Upper lobe of left lung (tissue), 6 donors: ENCODE measurements at places on chromosomes 6 and 20. TPM values are rescaled to one million over a fixed set of nuclear protein-coding genes. Genes with fewer than 3 reads are reported as not detected.

GRCh38 chr6:148570456-148570855, 176.4 kb upstream of the UST start:
- no peaks in the 10 kb centered on the region for H3K27me3 ChIP-seq
- no peak overlapping the region for H3K27ac ChIP-seq
- no peak overlapping the region for H3K4me3 ChIP-seq
- no peaks in the 10 kb centered on the region for H3K4me1 ChIP-seq

DNA sequence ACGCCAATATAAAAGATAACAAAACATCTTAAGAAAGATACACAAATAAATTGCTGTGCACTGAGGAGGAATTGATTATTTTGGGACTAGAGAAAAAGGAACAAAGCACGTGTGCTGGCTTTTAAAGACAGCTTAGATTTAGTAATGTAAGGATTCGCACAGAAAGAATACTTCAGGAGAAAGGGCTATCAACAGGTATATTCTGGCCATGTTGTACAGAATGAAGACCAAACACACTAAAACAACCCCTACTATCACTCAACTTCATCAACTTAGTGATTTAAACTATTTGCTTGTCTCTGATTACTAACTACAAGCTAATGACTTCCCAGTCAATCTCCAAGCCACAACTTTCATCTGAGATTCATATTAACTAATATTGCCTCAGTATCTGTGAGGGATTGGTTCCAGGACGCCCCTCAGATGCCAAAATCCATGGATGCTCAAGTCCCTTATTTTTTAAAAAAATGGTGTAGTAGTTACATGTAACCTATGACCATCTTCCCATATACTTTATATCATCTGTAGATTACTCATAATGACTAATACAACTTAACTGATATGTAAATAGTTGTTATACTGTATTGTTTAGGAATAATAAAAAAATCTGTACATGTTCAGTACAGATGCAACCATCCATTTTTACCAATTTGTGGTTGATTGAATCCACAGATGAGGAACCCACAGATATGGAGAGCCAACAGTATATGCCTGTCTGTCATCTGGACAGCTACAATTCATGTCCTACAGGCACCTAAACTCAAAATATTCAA, 4.5 kb downstream of the DEK start:
- DNase-seq: no peak
- H3K4me1 ChIP-seq: peaks cover 33% of the 10 kb centered on the region
- H3K36me3 ChIP-seq: peaks cover 15% of the 10 kb centered on the region
- H3K27me3 ChIP-seq: no peaks in the 10 kb centered on the region

DNA sequence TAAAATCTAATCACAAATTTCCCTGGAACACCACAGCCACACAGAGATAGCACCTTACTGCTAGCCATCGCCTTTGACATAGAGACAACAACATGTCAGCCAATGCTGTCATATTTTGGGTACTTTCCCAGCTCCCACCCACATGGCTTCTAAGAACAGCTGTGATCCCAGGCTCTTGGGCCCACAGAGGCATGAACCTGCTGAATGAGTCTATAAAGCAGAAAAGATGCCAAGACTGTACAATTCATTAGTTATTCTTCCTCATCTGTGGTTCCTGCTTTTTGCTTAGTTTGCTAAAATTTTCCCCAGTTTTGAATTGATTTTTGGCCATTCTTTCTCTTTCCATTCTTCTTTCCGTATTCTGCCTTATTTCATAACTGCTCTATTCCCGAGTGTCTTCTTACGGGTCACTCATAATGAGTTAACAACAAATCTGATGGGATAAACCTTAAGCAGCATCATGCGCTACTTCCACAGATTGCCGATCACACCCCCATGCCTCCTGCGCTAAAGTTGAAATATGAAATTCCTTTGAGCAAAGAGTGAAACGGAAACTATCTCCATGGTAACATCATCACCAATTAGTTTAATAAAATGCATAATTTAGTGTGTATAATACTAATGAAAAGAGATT, 327.3 kb upstream of the HSF2 start:
- H3K4me3 ChIP-seq: no peak overlapping the region
- no peak for DNase-seq
- no peaks in the 10 kb centered on the region for H3K27me3 ChIP-seq
- H3K4me1 ChIP-seq: no peaks in the 10 kb centered on the region
- H3K36me3 ChIP-seq: no peaks in the 10 kb centered on the region
- no peak overlapping the region for H3K27ac ChIP-seq

GRCh38 chr6:11089695-11090094, 3.9 kb upstream of the SMIM13 start:
- no peaks in the 10 kb centered on the region for H3K36me3 ChIP-seq
- no peak for DNase-seq
- peaks cover 7% of the 10 kb centered on the region for H3K4me1 ChIP-seq
- H3K27ac ChIP-seq: no peak overlapping the region
- H3K4me3 ChIP-seq: no peak overlapping the region
- no peaks in the 10 kb centered on the region for H3K27me3 ChIP-seq

DNA sequence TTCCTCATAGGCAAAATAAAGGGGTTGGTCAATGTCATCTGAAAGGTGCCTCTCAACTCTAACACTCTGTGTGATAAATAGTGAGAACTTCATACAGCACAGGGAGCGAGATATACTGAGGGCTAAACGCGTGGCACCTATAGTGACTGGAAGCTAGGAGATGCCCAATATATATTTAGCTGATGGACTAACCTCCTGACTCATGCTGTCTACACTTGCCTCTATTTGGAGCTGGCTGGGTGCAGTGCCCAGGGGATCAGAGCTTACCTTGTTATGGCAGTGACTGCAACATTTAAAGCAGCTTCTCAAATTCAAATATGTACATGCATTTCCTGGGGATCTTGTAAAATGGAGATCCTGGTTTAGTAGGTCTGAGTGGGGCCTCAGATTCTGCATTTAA, 111.6 kb upstream of the PLN start:
- no peaks in the 10 kb centered on the region for H3K4me1 ChIP-seq
- no peak overlapping the region for H3K4me3 ChIP-seq
- no peak overlapping the region for H3K27ac ChIP-seq

DNA sequence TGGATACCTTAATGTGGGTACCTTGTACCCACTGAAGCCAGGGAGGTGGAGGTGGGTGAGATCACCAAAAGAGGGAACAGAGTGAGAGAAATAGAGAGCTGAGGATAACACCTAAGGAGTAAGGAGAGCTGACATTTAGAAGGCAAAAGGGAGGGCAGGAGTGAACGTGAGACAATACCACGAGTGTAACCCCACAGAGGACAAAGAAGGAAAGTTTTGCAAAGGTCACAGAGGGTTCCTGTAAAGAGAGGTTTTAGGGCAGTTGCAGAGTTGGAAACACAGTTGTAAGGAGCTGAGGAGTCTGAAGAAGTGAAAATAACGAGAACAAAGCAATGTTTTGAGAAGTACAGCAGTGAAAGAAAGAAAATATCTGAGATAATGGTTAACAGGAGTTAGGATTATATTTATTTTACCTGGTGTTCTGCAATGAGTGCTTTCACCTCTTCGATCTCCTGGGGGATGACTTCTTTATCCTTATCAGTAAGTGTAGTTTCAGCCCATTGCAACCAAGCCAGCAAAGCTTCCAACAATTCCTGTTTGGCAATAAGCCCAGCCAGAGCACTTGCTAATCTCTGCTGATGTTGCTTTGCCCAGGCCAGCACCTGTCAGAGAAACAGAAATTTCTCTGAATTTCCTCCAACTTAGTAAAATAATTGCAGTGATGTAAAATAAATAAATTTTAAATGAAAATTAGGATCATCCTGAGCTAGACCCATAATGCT, 166.8 kb downstream of the DST start:
- H3K36me3 ChIP-seq: peaks cover 85% of the 10 kb centered on the region
- H3K27me3 ChIP-seq: no peaks in the 10 kb centered on the region
- H3K27ac ChIP-seq: no peak overlapping the region
- no peak overlapping the region for H3K4me3 ChIP-seq

Gene ERVFRD-1
- 1.3 TPM for total RNA-seq

Gene SLC22A23
- 52.9 TPM for total RNA-seq

DNA sequence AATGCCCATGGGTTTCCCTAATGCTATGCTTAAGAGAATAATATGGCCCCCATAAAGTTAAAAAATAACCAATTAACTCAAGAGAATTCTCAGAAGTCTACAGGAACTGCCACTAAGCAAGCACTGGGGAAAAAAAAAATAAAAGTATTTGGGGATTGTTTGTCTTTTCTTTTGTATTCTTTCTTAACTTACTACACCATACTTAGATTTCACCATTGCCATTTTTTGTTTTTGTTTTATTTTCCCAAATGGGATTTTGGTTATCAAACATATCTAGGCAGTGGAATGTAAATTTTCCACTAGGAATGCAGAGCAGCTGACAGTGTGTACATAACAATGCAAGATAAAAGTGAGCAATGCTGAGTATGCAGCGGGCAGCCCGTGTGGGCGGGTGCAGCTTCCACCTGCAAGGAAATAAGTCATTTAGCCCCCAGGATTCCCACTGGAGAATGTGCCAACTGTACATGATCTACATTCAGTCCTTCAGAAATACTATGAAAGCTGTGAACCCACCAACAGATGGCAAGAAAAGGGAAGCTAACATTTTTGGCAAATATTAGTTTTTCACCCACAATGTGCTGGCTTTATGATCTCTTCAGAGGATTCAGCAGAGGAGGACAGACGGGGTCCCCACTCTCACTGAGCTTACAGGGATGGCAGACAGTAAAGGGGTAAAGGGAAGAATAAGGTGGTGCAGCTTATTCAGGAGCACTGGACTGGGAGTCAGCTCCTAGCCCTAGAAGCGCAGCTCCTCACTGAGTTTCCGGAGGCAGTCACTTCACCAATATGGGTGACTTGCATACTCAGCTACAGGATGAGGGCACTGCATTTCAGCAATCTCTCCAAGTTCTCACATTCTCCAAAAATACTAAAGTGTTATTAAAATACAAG, 44.4 kb downstream of the DCDC2 start:
- no peaks in the 10 kb centered on the region for H3K4me1 ChIP-seq
- no peak overlapping the region for H3K4me3 ChIP-seq
- H3K27me3 ChIP-seq: no peaks in the 10 kb centered on the region
- no peaks in the 10 kb centered on the region for H3K36me3 ChIP-seq
- peak; percentile 22 for DNase-seq

DNA sequence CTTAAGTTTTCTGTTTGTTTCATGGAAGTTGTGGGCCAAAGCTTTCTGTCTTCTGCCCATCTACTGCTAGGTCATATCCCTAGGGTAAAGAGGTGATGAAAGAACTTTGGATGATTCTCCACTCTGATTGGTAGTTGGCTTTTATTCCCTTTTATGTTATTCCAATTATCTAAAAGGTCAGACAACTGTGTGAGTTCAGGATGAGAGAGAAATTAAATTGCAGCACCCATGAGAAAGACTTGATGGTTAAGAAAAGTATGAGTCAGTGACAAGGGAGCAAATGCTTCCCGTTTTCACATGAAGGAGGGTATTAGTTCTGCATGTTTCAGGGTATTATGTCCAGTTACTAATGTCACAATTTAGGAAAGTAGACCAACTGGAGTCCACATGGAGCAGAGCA, 136.3 kb downstream of the CD109 start:
- H3K4me1 ChIP-seq: no peaks in the 10 kb centered on the region
- DNase-seq: no peak
- no peaks in the 10 kb centered on the region for H3K36me3 ChIP-seq
- no peak overlapping the region for H3K4me3 ChIP-seq
- H3K27ac ChIP-seq: no peak overlapping the region

GRCh38 chr6:37952027-37952426, 132.5 kb downstream of the ZFAND3 start:
- DNase-seq: no peak
- no peak overlapping the region for H3K27ac ChIP-seq
- no peaks in the 10 kb centered on the region for H3K27me3 ChIP-seq
- H3K36me3 ChIP-seq: no peaks in the 10 kb centered on the region
- H3K4me1 ChIP-seq: peaks cover 8% of the 10 kb centered on the region

- no peak for DNase-seq
- H3K4me1 ChIP-seq: peaks cover 22% of the 10 kb centered on the region
- peaks cover 27% of the 10 kb centered on the region for H3K36me3 ChIP-seq
- no peak overlapping the region for H3K4me3 ChIP-seq
- no peaks in the 10 kb centered on the region for H3K27me3 ChIP-seq
Measured at GRCh38 chr6:132818404-132819359, 4.3 kb downstream of the RPS12 start.

- H3K27me3 ChIP-seq: no peaks in the 10 kb centered on the region
- H3K36me3 ChIP-seq: no peaks in the 10 kb centered on the region
- H3K4me3 ChIP-seq: no peak overlapping the region
- no peak for DNase-seq
Measured at GRCh38 chr20:51452091-51452613, 90.4 kb downstream of the NFATC2 start.

- no peaks in the 10 kb centered on the region for H3K4me1 ChIP-seq
- DNase-seq: no peak
Measured at GRCh38 chr6:159427771-159428170, 258.6 kb downstream of the FNDC1 start.

DNA sequence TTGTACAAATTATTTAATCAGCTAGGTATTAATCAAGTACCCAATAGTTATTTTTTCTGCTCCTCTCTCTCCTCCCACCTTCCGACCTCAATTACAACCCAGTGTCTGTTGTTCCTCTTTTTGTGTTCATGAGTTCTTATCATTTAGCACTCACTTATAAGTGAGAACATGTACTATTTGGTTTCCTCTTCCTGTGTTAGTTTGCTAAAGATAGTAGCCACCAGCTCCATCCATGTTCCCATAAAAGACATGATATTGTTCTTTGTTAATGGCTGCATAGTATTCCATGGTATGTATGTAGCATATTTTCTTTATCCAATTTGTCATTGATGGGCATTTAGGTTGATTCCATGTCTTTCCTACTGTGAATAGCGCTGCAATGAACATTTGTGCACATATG, 652.8 kb upstream of the CITED2 start:
- H3K27ac ChIP-seq: no peak overlapping the region
- H3K4me1 ChIP-seq: no peaks in the 10 kb centered on the region
- no peak overlapping the region for H3K4me3 ChIP-seq
- no peaks in the 10 kb centered on the region for H3K27me3 ChIP-seq
- no peak for DNase-seq

- H3K36me3 ChIP-seq: no peaks in the 10 kb centered on the region
- H3K4me3 ChIP-seq: peak overlapping the region; percentile 21
- H3K4me1 ChIP-seq: no peaks in the 10 kb centered on the region
- no peak overlapping the region for H3K27ac ChIP-seq
- DNase-seq: peak; percentile 68
- H3K27me3 ChIP-seq: no peaks in the 10 kb centered on the region
Measured at GRCh38 chr20:37670351-37670791, 23.5 kb upstream of the CTNNBL1 start.

DNA sequence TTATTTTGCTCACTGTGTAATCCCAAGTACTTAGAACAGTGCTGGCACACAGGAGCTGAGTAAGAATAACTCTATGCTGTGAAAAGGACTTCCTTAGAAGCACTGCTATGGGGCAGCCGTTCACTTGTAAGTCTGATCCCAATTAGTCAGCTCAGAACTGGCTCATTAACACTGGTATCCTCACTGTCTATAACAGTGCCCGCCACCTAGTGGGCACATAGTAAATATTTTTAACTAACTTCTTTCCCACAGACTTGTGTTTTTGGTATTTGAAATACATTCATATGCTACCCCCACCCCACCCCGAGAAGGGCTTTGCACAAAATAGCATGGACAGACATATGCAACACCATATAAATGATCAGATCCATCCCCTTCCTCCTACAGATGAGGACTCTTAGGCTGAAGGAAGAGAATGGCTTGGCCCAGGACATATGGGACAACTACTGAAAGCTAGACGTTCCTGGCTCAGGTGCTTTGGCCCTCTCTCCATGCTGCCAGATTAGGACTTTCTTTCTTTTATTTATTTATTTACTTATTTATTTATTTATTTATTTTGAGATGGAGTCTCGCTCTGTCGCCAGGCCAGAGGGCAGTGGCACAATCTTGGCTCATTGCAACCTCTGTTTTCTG, 47.1 kb downstream of the DST start:
- H3K36me3 ChIP-seq: no peaks in the 10 kb centered on the region
- DNase-seq: no peak
- no peaks in the 10 kb centered on the region for H3K4me1 ChIP-seq
- peak overlapping the region; percentile 26 for H3K27ac ChIP-seq

- no peak overlapping the region for H3K27ac ChIP-seq
- no peak for DNase-seq
- no peak overlapping the region for H3K4me3 ChIP-seq
Measured at GRCh38 chr6:73078333-73078862, 146.9 kb downstream of the KHDC1L start.
